ENCODE measurements at places on chromosomes 4 and X.

- DNase-seq = no peak
These were observed 258.1 kb upstream of the NEIL3 start for GRCh38 chr4:177051473-177052060.

- peak; percentile 60 for DNase-seq
These were observed 41.6 kb downstream of the EVC start for GRCh38 chr4:5752376-5753184.

GRCh38 chrX:68183612-68184214, 249.6 kb downstream of the OPHN1 start:
- peak; percentile 28 for DNase-seq

DNA sequence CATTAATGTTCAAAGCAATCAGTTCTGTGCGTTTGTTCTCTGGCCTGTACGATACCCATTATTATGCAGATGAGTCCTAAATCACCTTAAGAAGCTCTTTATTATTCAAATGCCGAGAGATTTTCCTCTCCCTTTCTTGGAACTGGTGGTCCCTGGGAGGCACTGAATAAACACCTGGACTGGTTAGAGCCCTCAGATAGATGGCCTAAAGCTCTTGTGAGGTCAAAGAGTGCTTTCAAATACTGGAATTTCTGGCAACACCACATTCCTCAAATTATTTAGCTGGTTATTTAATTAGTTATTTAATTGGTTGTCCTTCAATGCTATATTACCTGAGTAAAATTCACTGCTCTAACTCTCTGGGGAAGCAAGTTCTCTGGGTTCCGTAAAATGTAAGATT, 3.0 kb downstream of the ARHGEF38 start:
- DNase-seq = no peak

GRCh38 chrX:153454901-153455550, 9.2 kb upstream of the TREX2 start:
- DNase-seq = no peak

DNA sequence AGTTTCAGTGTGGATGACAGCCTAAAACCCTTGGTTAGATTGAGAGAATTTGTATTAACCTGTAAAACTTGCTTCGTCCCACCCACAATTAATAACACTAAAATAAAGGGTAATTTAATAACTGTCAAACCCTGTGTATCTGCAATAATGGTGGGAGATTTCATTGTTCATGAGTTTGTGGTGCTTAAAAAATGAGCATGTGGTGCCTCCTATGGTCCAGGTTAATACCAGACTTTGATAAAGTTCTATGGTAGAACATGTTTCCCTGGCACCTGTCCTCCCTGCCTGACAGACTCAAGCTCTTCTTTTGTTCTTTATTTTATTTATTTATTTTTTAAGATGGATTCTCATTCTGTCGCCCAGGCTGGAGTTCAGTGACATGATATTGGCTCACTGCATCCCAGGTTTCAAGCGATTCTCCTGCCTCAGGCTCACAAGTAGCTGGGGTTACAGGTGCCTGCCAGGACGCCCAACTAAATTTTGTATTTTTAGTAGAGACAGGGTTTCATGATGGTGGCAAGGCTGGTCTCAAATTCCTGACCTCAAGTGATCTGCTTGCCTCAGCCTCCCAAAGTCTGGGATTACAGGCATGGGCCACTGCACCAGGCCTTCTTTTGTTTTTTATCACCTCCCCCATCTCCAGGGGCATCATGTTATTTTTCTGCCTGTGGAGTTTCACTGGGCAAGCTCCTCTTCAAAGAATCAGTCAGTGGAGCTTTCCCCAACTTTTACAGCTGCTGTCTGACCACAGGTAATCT, 289.2 kb downstream of the NR3C2 start:
- DNase-seq = no peak

GRCh38 chr4:40403081-40403480, 67.9 kb downstream of the CHRNA9 start:
- no peak for DNase-seq

GRCh38 chr4:139665690-139666529, at the start of gene MGST2:
Gene MGST2 (plus strand): TSS chr4:139665819. CDS start chr4:139666020, 201 bp downstream.
- peak; percentile 59 for DNase-seq

DNA sequence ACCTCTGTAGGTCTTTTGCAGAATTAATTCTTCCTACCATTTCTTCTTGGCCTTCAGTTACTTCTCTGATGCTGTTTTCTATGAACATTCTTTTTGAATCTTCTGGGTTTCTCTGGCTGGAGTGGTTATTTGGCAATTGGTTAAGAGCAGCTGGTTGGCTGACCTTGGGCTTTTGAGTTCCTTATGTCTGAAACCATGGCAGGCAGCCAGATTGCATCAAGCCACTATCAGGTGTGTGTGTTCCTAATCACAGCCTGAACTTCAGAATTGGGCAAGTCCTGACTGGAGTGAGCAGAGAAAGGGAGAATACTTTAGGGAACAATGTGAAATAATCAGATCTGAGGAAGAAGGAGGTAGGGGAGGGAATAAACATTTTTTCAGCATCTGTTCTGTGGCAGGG, 90.2 kb downstream of the ARHGAP10 start:
- DNase-seq = peak; percentile 48
